Activated naive CD4-positive, alpha-beta T cell treated with anti-CD3 and anti-CD28 coated beads, Interleukin-2, amount 10 ng/mL, durations not matched to agents 7 days and 5 days (primary cell): ENCODE measurements at places on chromosomes 6 and 20.
A peak's percentile ranks its signal among the peaks of the same experiment; 100 is the strongest.

GRCh38 chr20:62603021-62603906 lies 39.0 kb upstream of the SLCO4A1 start:
- peak; percentile 64 for DNase-seq

DNA sequence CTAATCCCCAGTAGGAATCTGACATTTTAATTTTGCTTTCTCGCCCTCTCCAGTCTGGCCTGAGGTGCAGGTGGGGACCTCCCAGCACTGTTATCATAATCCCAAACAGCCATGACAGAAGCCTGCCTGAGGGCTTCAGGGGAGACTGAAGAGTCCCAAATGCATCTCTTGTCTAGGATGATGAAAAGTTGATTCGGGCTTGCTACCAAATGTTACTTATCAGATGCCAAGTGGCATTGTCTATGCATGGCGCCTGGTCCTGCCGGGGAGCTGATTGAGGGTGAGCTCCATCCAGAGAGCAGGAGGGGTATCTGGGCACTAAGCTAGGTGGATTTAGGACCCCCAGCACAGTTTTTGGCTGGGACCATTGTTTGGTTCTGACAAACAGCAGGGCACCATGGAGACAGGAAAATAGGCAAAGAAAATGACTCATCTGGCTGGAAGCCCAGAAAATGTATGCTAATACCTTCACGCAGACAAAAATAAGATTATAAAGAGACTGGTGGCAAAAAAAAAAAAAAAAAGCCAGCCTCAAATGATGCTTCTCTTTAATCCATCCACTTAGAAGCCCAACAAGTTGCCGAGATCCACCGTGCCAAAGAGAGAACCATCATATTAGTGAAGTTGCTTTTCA lies 513.7 kb upstream of the SULF2 start:
- DNase-seq = no peak

DNA sequence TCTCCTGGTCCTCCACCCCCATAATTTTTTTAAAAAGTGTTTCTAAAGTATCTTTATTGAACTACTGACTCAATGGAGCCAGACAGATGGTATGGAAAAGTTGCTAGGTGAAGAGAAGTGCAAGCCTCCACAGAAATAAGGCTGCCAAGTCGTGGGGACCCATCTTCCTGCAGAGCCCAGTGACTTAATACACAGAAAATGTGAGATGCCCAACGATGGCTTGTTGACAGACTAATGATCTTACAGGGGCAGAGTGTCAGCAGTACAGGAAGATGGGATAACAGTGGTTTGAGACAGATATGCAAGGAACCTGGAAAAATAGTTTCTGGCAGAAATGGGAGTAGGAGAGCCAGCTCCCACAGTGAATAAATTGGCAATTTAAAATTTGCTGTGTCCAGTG lies 43.3 kb downstream of the FYN start:
- DNase-seq = no peak

DNA sequence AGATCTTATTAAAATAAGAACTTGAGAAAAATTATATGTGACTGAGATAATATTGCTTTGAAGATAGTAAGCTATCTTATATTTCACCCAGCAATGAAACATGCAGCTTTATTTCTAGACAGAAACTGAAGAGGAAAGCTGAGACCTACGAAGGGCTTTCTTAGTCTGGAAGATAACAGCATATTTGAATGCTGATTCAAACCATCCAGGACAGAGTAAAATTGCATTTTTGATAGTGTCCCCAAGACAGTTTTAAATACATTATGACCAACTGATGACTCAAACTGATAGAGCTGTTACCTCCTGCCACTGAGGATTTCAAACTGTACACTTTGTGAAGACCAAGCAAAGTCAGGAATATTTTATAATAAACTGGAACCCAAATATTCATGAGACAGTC lies 409.6 kb downstream of the GRIK2 start:
- DNase-seq = no peak

DNA sequence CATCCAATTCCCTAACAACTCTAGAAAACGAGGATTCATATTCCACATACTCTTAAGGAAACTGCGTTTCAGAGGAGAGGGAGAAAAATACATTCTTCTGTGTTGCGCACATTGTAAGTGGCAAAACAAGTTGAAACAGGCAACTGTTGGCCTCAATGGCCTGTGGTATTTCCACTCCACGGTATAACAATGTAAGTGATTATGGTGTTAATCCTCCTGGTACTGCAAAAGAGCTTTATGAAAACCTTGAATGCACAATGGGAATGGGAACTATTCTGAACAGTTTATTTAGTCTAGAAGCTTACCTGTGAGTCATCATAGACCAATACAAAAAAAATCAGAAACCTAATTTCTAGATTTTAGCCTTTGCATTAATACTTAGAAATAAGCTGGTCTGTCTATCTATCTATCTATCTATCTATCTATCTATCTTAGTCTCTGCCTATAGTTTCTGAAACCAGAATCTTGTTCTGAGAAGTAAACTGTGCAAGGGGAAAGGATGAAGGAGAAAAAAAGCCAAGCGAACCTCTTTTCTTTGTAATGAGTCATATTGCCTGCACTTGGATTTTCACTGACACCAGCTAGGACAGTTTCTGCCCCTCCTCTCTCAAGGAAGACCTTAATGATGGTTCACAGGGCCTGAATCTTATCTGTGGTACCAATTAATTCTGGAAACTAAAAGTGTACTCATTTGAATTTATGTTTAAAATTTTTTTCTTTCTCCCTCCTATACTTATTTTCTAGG lies 101.5 kb downstream of the RNF144B start:
- no peak for DNase-seq

DNA sequence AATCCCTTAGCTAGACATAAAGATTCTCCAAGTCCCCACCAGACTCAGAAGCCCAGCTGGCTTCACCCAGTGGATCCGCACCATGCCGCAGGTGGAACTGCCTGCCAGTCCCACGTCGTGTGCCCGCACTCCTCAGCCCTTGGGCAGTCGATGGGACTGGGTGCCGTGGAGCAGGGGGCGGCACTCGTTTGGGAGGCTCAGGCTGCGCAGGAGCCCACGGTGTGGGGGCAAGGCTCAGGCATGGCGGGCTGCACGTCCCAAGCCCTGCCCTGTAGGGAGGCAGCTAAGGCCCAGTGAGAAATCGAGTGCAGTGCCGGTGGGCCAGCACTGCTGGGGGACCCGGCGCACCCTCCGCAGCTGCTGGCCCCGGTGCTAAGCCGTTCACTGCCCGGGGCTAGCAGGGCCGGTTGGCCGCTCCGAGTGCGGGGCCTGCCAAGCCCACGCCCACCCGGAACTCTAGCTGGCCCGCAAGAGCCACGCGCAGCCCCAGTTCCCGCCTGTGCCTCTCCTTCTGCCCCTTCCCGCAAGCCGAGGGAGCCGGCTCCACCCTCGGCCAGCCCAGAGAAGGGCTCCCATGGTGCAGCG lies 95.9 kb upstream of the DTNBP1 start:
- no peak for DNase-seq
